Epithelial cell of esophagus (primary cell): ENCODE measurements at places on chromosomes 1 and 21.

DNA sequence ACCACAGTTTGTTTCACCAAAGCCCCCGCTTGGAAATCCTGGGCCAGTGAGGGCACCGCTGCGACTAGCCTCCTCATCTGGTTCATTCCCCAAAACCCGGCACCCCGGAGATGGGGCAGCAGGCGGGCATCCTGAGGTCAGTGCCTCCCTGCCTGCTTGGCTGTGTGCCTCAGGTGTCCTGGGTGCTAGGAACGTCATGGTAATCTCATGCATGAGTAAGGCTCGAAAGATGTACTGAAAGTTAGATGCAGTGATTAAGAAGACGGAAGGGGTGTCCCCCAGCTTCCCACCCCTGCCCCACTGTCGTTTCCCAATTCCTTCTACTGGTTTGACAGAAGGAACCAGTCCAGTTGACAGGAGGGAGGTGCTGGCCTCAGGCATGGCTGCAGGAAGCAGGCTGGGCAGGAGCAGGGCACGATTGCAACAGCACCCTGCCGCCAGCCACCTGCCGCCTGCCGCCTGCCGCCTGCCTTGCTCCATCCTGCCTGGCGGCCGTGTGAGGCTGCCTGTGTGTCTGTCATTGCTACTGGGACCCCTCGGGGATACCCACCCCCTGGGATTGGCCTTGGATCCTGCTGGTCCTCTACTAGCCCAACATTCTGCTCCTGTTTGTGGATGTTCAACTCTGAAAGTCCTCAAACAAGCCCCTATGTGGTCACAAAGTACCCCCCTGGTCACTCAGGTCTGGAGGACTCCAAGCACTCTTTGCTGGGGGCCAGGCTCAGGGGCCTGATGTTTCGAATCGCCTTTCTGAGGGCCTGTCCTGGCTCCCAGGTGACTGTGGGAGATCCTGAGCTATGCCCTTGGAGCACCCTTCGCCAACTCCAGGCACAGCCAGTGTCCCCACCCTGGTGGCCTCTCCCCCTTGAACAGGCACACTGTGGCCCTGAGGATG is 73.0 kb upstream of the IFFO2 start:
- DNase-seq = peak; percentile 93

- peak; percentile 76 for DNase-seq
Measured at GRCh38 chr1:77473690-77474089, 191.9 kb downstream of the AK5 start.

DNA sequence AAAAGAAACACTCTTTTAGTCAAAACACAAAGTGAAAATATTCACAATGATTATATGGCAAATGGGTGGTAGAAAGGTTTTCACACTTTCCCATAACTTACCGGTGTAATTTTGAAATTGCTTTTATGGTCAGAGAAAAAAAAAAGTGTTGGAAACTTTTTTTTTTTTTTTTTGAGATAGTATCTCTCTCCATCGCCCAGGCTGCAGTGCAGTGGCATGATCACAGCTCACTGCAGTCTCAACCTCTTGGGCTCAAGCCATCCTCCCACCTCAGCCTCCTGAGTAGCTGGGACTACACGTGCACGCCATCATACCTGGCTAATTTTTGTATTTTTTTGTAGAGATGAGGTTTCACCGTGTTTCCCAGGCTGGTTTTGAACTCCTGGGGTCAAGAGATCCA is 3.3 kb downstream of the IFNGR2 start:
- DNase-seq = no peak

DNA sequence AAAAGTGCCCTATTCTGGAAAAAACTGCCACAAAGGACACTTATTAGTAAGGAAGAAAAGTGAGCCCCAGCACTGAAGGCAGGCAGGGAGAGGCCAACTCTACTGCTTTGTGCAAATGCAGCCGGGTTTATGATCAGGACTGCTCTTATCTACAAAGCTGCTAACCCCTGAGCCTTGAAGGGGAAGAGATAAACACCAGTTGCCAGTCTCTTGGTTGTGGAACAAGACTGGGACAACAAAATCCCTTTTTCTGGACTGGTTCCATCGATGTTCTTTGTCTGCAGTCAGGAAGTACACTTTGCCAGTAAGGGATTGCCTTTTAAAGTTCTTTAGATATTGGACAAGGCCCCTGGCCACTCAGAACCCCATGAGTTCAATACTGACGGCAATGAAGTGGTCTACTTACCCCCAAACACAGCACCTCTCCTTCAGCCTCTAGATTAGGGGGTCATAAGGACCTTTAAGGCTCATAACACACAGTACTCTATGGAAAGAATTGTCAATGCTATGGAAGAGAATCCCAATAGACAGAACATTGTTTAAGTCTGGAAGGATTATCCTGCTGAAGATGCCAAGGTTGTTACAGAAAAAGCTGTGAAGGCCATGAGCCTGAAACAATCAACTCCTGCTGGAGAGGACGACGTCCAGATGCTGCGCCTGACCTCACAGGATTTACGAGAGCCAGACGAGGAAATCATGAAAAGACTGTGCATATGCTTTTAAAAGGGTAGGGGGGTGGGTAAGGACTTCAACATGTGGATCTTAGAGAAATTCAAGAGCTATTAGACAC is 43.6 kb downstream of the GNB1 start:
- DNase-seq = no peak

DNA sequence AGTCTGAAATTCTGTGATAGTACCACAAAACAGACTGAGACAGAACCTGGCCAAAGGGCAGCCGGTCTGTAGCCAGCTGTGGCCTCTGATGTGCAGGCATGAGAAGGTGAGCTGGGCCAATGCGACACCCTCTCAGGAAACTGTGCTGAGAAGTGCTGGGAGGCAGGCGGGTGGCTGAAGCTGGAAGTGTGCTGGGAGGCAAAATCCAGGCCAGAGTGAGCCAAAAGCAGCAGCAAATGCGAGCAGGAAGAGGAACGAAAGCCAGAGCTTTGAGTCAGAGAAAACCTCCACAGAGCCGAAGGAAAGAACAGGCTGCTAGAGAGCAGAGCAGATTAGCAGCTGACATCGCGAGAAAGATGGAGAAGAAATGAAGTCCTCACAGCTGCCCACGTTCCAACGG is 10.2 kb upstream of the ATP13A2 start:
- no peak for DNase-seq

GRCh38 chr1:207500306-207500705 is 4.3 kb downstream of the CR1 start:
- peak; percentile 23 for DNase-seq

GRCh38 chr1:244192325-244192724 is 141.2 kb downstream of the ZBTB18 start:
- no peak for DNase-seq

DNA sequence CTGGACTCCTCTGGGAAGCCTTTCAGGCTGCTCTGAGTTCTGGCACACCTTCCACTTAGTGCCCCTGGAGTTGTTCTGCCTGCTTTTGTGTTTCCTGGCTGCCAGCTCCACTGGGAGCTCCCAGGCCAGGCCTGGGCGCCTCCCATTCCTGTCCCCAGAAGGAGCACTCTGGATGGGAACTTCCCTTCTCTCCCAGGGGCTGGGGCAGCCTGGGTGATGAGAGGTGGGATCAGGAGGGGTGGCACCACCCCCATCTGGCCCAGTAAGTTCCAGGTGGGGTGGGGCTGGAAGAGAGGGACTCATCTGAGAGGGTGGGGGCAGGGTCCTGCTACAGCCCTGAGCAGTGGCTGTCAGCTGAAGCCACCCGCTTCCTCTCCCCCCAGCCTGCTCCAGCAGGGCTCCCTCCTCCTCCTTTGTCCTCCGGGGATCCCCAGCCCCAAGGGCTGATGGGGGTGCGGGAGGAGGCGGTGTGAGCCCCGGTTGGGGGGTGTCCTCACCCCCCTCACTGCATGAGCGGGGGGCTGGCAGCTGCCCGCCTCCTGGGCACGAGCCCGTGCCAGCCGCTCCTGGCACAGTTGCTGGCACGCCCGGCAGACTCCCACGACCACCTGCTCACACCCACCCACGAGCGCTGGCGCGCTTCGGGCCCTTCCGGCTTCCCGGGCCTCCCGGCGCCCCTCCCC is 4.7 kb downstream of the FOXO6 start:
- DNase-seq = no peak

GRCh38 chr1:221279146-221279545 is 399.9 kb downstream of the HLX start:
- no peak for DNase-seq

GRCh38 chr1:45351508-45351907 is 11.3 kb upstream of the MUTYH start:
- DNase-seq = no peak

DNA sequence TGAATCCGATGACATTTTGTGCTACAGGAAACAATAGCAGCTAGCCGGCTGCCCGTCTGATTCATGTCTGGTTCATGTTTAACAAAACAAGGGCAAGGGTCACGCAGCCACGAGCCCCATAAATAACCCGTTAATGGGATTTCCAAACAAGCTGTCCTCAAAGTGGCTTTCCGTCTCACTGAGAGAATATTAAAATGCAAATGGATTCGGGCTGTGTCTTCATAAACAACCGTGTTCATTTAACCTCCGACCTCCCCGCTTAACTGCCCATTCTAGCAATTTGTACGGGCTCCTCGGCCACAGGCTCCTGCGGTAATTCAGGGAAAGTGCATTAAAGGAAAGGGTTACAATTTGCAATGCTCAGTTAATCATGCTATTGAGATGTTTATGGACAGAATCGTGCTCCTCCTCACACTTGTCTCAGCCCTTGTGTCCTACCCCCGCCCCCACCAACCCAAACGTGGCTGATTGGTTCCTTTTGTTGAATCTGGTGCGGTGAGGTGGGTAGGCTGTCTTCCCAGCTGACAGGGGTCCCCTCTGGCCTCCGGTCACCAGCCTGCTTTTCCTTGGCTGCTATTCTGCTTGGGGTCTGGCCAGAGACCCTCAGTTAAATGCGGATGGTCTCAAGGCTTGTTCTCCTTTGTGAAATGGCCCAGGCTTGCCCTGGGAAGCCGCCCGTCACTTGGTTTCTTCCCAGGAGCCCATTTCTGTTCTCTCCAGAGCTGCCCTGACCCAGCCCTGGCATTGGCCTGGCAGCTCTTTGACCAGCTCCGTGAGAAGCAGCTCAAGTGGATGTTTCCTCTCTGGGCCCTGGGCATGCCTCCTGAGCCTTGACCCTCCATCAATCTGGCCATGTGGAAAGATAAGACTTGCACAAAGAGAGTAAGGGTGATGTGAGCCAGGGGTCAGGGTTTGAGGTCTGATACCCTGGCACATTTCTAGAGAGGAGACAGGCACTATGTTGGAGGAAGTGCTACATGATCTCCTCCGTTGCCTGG is 200.7 kb upstream of the POU3F1 start:
- no peak for DNase-seq

DNA sequence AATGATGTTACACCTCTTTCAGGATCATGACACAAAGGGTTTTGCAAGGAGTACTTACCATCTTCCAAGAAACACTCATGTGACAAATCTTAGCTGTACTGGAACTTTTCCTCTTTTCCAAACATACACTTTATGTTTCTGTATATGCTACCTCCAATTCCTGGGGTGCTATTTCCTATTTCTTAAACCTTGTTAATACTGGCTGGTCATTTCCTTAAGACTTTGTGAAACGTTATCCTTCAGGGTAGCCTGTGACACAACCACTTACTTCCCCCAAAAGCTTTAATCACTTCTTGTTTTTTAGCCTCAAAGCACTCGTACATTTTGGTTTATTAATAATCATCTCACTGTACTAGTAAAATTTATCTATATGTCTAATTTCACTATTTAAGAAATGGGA is 39.4 kb downstream of the OR10Z1 start:
- no peak for DNase-seq

GRCh38 chr21:25916226-25916625 is 181.5 kb downstream of the GABPA start:
- peak; percentile 72 for DNase-seq

- DNase-seq = no peak
Measured at GRCh38 chr1:206446688-206447421, 23.4 kb upstream of the IKBKE start.

DNA sequence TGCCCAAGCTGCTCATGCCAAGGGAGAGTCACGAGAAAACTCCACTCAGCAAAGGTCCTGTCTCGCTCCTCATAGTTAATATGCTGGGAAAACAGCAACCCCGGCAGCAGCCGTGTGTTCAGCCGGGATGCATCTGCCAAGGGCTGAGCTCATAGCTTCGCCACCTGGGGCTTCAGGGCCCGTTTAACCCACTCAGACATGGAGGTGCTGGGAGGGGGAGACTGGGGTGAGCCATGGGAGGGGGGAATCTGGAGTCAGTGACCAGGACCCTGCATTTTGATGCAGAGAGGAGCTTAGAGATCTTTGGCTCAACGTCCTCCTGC is 283.4 kb downstream of the PTPRU start:
- no peak for DNase-seq

- DNase-seq = peak; percentile 60
Measured at GRCh38 chr1:206510371-206510770, 3.0 kb downstream of the RASSF5 start.

GRCh38 chr21:15539376-15539775 is 190.4 kb upstream of the USP25 start:
- no peak for DNase-seq

DNA sequence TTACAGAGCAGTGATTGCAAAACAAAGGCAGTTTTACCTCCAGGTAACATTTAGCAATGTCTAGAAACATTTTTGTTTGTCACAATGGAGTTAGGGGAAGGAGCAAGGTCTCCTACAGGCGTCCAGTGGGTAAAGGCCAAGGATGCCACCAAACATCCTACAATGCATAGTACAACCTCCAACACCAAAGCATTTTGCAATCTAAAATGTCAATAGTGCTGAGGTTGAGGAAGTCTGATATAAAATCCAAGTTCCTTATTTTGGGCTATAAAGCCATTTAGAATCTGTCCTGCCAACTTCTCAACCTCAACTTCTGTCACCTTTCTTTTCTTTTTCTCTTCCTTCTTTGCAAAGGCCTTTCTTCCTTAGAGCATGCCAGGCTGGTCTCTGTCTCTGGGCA is 111.2 kb downstream of the FASLG start:
- DNase-seq = no peak

DNA sequence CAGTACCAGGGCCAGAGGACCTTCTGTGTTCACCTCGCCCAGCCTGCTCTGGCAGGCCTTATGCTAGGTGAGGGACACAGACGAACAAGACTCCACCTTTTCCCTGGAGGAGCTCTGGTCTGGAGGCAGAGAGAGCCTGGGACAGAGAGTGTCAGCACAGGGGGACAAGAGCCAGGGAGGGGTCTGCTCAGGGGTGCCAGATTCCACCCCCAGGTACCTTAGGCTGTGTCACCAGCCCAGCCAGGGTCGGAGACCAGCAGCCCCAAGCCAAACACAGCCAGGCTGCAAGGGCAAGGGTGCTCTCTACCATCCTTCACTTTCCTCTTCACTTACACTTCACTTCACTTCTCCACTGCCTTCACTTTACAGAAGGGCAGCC is 4.3 kb upstream of the LRP8 start:
- DNase-seq = no peak

GRCh38 chr1:207058878-207059867 is 6.1 kb downstream of the PFKFB2 start:
- DNase-seq = no peak

GRCh38 chr1:48532976-48533375 is 61.0 kb upstream of the SPATA6 start:
- DNase-seq = no peak

DNA sequence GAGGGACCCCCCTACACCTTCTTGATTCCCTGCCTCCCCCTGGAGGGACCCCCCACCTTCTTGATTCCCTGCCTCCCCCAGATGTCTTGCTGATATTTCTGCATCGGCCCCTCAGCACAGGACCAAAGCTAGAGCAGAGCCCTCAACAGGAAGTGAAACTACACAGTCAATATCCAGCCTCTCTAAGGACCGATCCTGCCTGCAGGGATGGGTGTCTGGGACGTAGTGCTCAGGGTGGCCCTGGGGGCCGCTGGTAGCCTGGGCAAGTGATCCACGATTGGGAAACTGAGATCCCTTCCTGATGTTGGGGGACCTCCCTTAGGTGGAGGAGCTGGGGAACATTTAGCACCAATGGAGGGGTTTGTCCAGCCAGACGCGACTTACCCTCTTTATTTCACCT is 3.9 kb upstream of the LEFTY2 start:
- no peak for DNase-seq
